ENCODE measurements at places on chromosomes 12 and 14.

DNA sequence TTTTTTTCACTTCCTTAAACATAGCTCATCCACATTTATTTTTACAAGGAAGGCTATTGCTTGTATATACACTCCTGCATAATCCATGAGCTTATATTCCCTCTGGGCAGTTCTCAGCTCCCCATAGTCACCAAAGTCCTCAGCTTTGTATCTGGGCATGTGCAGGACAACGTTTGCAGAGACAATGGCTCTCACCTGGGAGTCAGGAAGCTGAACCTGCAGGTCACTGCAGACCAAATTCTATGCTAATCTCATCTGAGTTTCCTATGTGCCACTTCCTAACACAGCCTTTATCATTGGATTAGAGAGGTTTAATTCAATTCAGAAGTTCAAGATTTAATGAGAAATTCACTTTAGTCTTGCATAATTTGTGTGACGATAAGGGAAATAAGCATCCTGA, 131.5 kb downstream of the KCNK10 start:
- no peak for DNase-seq

DNA sequence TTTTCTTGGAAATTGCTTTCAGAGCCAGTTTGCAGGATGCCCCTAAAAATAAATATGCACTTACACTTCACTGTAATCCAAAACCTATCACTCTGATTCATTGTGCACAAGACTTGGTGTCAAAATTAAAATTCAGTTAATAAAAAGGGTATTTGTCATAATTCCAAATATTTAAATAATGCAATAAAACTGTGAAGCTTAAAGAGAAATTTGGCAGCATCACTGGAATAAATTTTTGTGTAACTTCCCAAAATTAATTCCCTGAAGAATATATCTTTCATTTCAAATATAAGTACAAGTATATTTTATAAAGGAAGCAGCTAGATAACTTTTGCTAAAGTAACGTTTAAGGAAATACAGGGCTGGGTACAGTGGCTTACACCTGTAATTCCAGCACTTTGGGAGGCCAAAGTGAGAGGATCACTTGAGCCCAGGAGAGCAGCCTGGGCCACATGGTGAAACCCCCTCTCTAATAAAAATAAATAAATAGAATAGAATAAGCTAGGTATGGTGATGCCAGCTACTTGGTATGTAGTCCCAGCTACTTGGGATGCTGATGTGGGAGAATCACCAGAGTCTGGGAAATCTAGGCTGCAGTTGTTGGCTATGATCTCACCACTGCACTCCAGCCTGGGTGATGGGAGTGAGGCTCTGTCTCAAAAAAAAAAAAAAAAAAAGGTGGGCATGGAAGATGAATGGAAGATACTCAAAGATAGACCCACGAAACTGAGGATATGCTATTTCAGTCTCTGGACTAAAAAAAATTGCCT, 233.8 kb downstream of the FBXL14 start:
- DNase-seq: peak; percentile 89

- no peak for DNase-seq
Observed at GRCh38 chr12:42767326-42767954, 177.9 kb upstream of the PRICKLE1 start.

DNA sequence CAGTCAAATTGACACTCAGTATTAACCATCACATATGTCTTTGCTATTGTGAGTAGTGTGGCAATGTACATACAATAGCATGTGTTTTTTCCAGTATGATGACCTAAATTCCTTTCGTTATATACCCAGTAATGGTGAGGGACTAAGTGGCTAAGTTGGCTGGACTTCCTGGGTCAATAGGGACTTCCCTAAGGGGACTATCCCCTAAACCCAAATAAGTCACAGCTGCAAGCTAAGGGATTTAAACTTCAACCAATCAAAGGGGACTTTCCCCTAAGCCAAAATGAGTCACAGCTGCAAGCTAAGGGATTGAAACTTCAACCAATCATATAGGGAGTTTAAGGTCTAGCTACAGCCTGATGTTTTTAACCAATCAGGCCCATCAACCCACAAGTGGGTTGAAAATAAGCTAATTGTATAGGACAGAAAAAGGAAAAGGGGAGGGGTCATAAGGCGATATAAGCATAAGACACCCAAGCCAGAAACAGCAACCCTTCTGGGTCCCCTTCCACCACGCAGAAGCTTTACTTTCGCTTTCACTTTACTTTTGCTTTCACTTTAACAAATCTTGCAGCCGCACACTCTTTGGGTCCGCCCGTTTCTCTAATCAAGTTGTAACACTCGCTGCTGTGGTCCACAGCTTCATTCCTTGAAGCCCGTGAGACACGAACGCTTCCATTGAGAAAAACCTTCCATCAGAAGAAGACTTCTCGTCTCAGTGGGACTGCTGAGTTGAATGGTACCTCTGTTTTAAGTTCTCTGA, 404.4 kb downstream of the FLRT2 start:
- DNase-seq: peak; percentile 8

GRCh38 chr12:64792128-64792527, 32.3 kb upstream of the TBC1D30 start:
- DNase-seq: no peak

- no peak for DNase-seq
Observed at GRCh38 chr12:99370421-99371138, 277.0 kb upstream of the GARIN6 start.

DNA sequence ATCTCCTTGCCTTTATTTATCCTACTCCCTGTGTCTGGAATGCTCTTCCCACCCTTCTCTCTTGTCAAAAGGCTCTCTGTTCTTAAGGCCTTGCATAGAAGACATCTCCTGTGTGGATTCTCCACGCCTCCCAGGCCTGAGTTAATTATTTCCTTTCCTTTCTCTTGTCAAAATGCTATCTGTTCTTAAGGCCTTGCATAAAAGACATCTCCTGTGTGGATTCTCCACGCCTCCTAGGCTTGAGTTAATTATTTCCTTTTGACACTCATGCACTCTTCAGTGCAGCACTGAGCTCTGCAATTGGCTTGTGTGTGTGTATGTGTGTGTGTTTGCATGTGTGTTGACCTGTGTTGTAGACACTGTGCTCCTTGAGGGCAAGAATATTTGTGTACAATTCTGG, 52.1 kb upstream of the DCD start:
- no peak for DNase-seq

DNA sequence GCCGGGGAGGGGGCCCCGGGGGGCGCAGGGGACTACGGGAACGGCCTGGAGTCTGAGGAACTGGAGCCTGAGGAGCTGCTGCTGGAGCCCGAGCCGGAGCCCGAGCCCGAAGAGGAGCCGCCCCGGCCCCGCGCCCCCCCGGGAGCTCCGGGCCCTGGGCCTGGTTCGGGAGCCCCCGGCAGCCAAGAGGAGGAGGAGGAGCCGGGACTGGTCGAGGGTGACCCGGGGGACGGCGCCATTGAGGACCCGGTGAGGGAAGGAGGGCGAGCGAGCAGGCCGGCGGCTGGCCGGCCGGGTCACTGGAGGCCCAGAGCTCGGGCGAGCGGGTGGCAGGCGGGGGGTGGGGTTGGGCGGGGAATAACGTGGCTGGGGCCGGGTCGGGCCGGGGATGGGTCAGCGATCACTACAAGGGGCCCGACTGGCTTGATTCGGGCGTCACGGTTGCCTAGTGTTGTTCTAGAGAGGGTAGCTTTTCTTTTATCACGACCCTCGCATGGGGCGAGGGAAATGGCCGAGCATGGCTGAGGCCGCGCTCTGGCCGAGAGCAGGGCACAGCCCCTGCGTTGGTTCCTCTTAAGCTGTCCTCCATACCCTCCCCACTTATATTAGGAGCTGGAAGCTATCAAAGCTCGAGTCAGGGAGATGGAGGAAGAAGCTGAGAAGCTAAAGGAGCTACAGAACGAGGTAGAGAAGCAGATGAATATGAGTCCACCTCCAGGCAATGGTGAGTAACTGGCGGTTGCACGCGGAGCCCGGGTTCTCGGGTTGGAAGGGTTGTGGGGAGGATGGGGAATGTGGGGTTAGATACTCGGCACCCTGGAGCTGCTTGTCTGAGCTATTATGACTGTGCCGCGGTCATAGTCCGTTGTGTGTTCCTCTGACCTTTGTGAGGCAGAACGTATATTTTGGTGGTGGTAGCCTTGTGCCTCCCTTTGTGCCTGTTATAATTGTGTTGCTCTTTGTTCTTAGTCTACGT, 603 bp downstream of the PABPN1 start:
- peak; percentile 50 for DNase-seq

DNA sequence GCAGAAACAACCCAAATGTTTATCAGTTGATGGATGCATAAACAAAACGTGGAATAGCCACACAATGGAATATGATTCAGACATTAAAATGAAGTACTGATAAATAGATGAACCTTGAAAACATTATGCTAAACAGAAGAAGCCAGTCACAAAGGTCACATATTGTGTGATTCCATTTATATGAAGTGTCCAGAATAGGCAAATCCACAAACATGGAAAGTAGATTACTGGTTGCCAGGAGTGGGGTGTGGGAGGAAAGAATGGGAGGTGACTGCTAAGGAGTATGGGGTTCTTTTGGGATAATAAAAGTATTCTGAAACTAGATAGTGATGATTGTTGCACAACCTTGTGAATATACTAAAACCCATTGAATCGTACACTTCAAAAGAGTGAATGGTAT, 1.3 kb upstream of the HSD17B6 start:
- DNase-seq: no peak

GRCh38 chr14:64760916-64761315, 56.7 kb downstream of the PLEKHG3 start:
- DNase-seq: no peak

GRCh38 chr14:34981743-34982420, 910 bp upstream of the SRP54 start:
- DNase-seq: peak; percentile 44

- DNase-seq: no peak
Observed at GRCh38 chr14:64513271-64513670, 8.7 kb downstream of the ZBTB1 start.

DNA sequence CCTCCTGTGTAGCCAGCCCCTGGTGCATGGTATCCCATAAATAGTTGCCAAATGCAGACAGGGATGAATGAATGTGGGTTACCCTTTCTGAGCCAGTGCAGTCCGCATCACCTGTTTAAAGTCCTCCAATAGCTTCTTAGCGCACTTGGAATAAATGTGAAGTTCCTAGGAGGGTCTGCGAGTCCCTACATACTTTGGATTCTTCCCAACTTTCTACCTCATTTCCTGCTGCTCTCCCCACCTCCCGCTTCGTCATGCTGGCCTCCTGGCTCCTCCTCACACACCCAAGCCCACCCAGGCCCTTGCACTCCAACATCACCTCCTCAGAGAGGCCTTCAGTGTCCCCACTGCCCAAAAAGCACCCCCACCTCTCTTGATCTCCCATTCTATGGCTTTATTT, 17.7 kb downstream of the RFX4 start:
- no peak for DNase-seq

DNA sequence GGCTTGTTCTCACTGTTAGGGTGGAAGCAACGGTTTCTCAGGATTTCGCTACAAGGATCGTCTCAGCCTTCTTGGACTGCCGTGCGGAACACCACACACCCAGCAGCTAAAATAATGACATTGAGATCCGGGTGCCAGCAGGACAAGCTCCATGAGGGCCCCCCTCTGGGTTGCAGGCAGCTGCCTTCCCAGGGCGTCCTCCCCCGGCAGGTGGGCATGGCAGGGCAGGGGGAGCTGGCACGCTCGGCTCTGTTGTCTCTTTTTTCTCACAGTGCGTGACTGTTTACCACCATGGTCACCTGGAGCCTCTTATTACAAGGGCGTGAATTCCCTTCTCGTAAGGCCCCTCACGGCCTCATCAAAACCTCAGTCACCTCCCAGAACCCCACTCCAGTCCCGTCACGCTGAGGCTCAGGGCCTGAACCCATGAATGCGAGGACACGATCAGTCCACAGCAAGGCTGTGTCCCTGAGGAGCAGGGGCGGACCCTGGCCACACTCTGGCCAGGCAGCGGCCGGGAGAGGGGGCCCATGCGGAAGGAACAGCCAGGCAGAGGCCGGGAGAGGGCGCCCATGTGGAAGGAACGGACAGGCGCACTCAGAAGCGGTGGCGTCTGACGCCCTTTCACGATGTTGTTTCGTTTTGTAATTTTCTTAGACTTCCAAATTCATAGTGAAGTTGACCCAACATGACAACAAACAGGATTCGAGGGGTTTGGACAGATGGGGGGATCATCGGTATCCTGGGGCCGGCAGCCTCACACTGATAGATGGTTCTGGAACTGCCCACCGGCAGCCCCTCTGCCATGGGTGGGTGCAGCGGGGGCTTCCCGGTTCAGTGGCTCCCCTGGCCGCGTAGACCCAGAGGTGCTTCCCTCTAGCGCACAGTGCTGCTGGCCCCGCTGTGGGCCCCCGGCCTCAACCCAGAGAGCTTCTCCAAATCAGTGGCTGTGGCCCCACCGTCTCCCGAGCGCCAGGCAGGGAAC, 10.0 kb downstream of the LRCOL1 start:
- peak; percentile 64 for DNase-seq

DNA sequence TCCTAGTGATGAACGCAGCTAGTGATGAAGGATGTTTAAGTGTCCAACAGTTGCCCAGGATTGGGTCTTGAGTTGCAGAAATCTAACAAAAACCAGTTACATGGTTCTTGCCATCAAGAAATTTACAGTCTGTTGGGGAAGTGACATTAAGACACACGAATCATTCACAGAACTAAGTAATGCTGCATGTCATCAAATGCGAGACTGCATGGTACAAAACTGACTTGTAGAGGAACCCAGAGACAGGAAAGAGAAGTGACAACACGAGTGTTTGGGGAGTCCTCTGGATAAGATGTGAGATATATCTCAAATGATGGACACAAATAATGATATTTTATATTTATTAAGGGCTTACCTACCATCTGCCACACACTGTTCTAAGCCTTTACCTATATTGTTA, 6.1 kb upstream of the SYNE3 start:
- DNase-seq: no peak

DNA sequence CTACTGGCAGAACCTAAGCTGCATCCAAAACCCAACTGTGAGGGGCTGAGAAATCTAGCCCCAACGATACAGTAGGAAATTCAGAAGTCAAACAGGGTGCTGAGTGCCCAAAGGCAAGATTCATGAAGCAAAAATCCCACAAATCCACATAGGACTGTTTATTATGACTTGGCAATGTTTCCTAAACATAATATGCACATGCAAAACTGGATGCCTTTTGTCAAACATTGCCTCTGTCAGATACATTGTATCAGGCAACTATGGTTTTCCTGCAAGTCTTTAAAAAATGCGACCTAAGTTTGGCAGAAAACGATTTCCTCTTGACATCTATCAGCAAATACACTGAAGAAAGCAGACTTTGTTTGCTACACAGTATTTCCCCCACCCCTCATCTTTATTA, 27.3 kb upstream of the YARS2 start:
- no peak for DNase-seq

DNA sequence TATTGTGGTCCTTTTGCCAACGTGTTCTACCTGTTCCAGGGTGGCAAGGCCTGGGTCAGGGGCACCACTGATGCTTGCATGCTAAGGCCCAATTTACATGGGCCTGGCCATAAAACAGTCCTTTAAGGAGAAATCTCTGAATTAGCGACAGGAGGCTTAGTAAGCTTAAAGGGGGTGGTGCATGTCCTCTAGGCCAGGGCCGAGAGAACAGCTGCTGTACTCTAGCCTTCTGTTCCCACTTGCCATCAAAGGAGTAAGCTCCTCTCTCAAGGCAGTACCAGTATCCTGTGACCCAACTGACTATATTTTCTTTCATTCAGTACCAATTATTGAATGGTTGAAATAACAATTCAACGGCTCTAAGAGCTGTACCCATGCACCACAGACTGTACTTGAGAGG, 67.7 kb upstream of the ZDHHC17 start:
- DNase-seq: no peak

Data from fibroblast of upper back skin (primary cell).